HS-5 (cell line): ENCODE measurements at places on chromosomes 2 and 18.

DNA sequence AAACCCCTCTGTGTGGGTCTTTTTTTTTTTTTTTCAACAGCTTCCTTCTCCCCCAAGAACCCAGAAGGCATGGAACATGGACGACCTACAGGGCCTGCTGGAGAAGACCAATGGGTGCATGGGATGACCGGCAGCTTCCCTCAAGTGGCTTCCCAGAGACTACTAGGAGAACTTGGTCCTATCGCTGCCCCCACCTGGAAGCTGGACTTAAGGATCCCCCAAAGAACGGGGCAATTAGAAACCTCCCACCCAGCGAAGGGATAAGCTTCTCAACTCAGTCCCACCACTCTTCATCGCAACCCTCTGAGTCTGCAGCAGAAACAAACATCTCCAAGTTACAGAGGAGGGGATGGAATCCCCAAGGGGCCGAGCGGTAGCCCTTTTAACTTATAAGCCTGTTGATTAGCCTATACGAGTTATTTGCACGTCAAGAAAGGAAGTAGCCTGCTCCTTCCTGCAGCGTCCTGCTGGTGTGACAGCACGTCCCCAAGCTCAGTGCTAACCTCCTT, 1.4 kb downstream of the ACTR1B start:
- no peak for DNase-seq

GRCh38 chr18:48733643-48734253, 194.9 kb downstream of the CTIF start:
- DNase-seq: no peak

DNA sequence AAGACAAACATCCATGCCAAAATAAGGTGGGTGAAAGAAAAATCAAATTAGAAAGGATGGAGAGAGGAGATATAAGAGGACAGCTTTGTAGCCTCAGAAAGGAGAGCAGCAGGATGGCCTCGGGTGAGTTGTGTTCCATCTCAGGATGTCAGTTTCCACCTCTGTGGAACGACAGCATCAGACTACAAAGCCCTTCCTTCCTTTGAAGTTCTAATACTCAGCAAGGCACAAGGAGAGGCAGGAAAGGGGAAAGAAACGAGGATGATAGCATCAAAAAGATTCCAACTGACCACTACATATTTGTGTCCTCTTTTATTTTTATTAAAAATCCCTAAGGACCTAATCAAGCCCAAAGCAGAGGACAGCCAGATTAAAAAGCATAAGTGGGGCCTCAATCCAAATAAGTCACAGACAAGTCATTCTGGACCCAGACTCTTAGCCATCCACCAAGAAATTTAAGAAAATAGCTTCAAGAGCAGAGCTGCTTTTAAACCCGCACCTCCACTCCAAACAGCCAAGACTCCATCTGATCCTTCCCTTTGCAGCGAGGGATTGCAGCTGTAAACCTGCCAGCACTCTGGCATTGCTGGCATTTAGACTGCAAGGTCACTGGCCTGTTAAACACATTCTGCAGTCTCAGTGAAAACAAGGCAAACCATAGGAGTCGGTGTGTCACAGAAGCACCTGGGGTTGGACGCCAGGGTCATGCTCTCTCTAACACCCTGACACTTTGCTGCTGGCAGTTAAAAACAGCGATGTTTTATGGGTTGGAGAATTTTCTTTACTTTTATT, 314.5 kb upstream of the CHAC2 start:
- DNase-seq: no peak

GRCh38 chr2:184524551-184525382, 73.6 kb upstream of the ZNF804A start:
- DNase-seq: no peak

DNA sequence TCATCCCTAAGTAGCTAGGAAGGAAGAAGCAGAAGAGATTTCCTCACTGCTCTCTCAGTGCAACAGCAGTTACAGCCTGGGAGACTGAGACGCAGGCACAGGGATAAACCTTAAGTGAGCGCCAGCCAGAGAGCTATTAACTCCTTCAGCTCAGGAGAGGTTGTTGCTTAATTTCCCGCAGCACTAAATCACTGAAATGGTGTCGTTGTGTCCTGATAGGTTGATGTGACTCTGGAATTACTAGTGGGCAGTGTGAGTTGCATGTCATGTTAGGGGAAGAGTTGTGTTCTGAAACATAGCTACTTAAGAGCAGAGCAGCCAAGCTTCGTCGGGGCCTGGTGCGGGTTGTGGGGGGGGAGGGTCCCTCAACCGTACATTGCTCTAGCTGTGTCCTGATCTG, 225.8 kb downstream of the NAPG start:
- no peak for DNase-seq

DNA sequence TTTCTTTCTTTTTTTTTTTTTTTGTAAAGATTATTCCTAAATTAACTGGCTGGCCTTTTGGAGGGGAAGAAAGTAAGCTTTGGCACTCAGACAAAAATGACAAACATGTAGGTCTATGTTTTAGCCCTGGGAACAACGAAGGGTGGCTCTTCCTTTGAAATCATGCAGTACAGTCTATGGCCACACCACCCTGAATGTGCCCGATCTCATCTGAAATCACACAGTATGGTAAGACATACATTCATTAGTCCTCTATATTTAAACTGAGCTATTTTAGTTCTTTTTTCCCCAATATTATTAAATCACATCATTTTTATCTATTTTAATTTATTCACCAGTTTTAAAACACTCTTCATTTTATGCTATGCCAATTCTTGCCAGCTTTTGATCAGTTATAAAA, 48.2 kb downstream of the PLA2R1 start:
- no peak for DNase-seq
